ENCODE measurements at places on chromosomes 13 and 19.
A peak's percentile ranks its signal among the peaks of the same experiment; 100 is the strongest.

- no peak for DNase-seq
Measured at GRCh38 chr19:2274931-2275535, 6.9 kb downstream of the PEAK3 start.

DNA sequence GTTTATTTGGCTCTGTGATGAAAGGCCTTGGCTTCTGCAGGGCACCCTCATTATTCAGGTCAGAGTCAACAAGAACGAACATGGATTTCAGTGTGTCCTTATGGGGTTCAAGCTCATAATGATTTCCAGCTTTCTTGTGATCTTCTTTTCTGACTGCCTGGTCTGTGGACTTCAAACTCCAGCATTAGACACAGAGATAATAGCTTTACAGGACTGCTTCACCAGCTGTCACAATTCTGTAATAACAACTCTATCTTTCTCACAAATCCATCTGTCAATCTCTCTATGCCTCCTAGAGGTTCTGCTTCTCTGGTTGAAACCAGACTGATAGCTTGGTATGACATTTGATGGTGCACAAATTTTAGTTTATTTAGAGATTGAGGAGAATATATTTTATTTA, 13.1 kb upstream of the SLITRK6 start:
- DNase-seq: no peak

DNA sequence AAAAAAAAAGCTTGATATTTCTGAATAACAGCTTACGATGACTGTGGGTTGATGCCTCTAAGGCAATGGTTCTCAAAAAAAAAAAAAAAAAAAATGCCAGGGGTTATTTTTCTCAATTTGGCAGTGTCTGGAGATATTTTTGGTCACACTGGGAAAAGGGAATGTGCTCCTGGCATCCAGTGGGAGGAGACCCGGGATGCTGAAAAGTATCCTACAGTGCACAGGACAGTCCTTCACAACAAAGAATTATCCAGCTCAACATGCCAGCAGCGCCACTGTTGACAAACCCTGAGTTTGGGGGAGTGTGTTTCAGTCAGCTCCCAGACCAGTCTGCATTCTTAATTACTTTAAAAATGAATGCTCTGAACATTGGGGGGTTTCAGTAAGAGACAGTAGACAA, 54.5 kb downstream of the FLT3 start:
- DNase-seq: no peak

GRCh38 chr13:50928659-50929462, 19.3 kb downstream of the RNASEH2B start:
- no peak for DNase-seq

DNA sequence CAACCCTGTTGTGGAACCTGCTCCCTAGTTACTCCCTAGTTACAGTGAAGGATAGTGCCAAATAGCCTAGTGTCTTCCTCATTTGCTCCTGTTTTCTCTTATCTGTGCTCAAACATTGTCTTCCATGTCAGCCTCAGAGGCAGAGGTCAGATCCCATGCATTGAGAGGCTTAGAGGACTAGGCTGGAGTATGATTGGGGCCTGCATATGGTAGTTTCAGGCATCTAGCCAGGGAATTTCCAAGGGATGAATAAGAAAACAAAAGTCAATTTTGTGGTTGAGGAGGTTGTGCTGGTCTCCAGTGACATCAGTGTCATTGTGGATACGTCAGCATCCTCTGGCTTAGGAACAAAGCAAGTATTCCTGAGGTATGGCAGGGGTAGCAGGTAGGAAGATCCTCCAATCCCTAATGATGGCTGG, 9.4 kb downstream of the ZNF546 start:
- DNase-seq: no peak

DNA sequence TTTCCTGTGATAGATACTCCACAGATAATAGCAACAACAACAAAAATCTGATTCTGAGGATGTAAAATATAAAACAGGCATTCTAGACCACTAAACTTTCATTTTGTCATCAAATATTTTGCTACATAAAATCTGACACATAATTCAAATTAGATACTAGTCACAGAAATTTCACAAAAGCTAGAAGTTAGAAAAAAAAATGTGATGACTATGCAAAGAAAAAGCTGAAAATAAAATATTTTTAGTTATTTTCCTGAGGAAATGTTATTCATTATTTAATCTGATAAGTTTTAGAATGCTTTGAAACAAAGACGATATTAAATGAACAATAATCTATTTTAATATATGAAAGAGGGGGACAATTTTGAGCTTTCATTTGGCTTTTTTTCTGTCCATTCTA, 357.2 kb downstream of the SLITRK6 start:
- DNase-seq: no peak

DNA sequence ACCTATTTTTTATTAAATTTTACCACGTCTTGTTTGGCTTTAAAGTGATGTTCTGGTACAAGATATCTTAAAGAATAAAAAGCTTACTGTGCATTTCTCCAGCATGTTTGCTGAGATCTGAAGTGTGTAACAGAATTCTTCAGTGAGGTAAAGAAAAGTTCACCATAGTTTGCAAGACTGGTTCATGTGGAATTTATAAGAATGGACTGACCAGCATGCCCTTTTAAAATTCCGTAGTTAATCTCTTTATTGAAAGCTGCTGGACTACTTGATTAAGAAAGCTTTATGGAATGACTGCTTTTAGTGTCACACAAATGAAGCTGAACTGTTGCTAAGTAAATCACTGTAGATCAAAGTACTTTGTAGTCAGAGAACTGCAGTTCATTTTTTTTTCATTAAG, 119.2 kb downstream of the GPC6 start:
- DNase-seq: no peak

- DNase-seq: no peak
Measured at GRCh38 chr19:46068345-46069258, 27.8 kb upstream of the IGFL4 start.

- no peak for DNase-seq
Measured at GRCh38 chr13:95360464-95361097, 59.3 kb upstream of the ABCC4 start.

DNA sequence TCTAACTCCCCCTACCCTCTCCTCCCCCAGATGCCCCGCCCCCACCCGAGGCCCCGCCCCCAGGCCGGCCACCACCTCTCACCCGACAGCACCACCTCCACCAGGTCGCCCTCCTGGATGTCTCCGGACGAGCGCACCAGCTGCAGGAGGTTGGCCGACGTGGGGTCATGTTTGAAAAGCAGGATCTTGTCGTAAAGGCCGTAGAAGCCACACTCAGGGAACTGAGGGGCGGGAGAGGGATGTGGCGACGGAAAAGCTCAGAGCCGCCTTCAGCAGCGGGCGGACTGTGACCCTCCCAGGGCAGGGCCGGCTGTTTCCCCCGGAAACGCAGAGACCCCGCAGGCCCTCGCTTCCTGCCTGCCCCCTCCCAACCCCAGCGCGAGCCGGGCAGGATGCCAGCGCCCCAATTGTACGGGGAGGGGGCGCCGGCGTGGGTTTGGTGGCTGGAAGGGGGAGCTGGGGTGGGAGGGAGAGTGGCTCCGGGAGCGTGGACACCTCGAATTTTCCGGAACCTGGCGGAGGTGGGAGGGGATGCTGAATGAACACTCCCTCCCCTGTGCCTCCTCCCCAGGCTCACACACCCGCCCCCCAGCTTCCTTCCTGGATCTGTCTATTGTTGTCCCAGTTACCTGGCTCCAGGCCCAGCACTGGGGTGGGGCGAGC, 3.0 kb downstream of the PRKD2 start:
- peak; percentile 56 for DNase-seq

DNA sequence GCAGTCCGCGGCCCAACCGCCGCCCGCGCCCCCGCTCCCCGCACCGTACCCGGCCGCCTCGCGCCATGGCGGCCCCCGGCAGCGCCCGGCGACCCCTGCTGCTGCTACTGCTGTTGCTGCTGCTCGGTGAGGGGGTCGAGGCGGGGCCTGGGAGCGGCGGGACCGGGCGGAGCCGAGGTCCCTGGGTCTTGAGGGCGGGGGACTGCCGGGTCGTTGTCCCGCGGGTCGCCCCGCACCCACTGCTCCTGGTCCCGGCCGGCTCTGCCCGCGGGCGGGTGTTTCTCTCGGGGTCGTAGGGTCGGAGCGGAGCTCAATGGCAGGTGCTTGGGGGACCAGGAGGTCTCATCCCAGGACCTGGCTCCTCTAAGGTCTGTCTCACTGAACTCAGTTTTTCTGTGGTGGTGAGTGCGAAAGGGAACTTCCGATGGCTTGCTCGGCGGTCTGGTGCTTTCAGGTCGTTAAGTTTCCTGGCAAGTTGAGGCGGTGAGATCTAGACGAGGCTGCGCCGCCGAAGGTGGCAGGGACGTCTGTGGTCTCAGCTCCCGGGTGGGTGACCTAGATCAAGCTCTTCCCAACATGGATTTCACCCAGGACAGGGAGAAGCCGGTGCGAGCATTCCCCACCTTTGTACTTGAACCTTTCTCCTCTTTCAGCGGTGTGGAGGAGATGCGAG, 467 bp downstream of the LAMP1 start:
- peak; percentile 2 for DNase-seq

DNA sequence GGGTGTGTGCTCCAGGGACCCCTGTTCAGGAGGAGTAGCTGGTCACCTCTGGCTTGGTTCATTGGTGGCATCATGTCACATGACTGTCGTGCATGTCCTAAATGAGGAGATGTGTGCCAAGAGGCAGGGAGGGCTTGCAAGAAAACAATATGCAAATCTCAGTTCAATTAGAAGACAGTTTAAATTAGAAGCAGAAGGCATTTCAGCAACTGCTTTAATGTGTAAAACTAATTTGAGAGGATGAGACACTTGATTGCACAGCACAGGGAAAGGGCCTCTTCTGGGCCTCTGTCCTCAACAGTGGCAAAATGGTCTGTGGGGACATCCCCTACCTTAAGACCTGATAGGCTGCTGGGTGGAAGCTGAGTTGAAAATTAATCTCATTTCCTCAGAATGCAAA, 54.6 kb downstream of the SPATA13 start:
- DNase-seq: no peak

DNA sequence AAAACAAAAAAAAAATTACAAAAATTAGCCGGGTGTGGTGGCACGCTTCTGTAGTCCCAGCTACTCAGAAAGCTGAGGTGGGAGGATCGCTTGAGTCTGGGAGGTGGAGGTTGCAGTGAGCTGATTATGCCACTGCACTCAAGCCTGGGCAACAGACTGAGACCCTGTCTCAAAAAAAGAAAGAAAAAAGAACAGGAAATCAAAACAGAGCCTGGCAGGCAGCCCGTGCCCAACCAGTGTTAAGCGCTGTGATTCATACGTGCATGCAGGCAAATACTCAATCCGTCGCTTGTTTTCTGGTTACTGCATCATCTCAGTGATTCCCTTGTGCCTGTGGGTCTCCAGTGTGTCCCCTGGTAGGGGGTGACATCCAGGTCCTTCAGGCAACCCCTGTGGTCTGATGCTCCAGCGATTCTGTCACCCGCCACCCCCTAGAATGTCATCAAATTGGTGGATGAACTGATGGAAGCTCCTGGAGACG, 18.1 kb downstream of the DDX39A start:
- DNase-seq: no peak

- no peak for DNase-seq
Measured at GRCh38 chr13:94513026-94513425, 33.5 kb upstream of the DCT start.

DNA sequence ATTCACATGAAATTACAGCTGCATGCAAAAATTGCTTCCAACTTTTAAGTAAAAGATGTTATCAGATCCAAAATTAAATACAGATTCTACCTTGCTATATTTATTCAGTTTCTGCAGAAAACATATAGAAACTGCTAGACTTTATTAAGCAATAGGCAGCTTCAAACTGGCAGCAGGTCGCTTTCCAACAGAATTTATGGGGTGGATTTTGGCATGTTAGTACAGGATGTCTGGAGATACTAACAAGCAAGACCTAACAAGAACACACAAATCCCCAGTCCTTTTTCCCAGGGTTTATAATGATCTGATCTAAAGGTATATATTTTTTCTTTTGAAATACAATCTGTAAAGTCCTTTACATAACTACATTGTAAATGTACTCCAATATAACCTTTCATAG, 27.5 kb downstream of the TBC1D4 start:
- no peak for DNase-seq

- DNase-seq: no peak
Measured at GRCh38 chr13:28754698-28755545, 36.2 kb upstream of the SLC46A3 start.

- no peak for DNase-seq
Measured at GRCh38 chr19:19278315-19278714, 5.2 kb upstream of the TM6SF2 start.

- no peak for DNase-seq
Measured at GRCh38 chr19:37095859-37096258, 17.6 kb downstream of the ZNF420 start.
